ENCODE measurements at places on chromosomes 5 and 9.

DNA sequence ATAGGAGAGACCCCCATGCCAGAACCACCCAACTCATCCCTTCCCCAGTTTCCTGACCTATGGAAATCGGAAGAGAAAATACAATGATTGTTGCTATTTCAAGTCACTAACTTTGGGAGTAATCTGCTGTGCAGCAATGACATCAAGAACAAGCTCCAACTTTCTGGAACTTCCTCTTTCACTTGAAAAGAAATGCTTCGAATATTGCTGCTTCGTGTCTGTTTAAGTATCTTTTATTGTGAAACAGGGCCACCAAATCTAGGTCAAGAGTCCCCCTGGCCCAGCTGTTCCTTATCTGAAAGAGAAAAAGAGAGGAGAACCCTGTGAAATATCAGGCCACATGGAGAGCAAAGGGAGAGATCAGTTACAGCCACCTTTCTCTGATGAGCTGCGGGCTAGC is 59.4 kb upstream of the DNAH5 start:
- no peak for DNase-seq

DNA sequence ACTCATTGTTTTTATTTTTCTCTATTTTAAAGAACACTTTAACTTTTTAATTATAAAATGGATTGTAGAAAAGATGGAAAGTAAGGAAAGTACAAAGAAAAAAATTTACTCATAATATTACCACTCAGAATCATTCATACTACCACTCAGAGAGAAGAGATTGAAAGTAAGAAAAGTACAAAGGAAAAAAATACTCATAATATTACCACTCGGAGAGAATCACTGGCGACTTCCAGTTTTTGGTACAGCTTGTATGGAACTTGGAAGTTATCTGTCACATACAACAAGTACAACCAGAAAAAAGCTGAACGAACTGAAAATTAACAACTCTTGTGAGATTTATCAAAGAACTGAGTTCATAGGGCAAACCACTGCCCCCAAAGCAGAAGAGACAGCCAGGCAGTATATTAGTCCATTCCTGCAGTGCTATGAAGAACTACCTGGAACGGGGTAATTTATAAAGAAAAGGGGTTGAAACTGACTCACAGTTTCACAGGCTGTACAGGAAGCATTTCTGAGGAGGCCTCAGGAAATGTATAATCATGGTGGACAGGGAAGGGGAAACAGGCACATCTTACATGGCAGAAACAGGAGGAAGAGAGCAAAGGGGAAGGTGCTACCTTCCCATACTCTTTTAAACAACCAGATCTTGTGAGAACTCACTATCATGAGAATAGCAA is 183.9 kb downstream of the SMARCA2 start:
- no peak for DNase-seq

- DNase-seq = peak; percentile 38
Observed at GRCh38 chr5:134446938-134447337, 35.3 kb upstream of the CDKN2AIPNL start.

DNA sequence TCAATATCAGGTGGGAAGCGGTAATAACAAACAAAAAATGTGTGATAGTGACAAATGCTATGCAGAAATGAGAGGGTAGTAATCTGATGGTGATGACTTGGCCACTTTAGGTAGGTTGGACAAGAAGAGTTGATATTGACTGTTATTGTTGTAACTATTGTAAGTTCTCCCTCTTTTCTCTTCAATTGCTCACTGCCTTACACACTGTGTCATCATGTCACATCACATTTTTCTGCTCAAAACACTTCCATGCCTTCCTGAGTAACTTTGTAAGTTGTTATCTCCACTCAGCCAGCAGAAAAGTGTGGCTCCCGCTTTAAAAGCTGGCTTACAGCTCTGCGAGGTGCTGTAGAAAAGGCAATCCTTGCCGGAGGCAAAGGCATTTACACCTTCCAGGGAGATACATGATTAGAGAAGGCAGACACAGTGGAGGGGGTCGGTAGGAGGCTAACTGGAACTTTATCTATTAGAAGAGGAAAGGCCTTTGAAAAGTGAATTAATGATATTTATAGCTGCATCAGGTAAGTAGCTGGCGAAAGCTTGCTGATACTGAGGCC is 85.2 kb upstream of the CLINT1 start:
- DNase-seq = no peak

DNA sequence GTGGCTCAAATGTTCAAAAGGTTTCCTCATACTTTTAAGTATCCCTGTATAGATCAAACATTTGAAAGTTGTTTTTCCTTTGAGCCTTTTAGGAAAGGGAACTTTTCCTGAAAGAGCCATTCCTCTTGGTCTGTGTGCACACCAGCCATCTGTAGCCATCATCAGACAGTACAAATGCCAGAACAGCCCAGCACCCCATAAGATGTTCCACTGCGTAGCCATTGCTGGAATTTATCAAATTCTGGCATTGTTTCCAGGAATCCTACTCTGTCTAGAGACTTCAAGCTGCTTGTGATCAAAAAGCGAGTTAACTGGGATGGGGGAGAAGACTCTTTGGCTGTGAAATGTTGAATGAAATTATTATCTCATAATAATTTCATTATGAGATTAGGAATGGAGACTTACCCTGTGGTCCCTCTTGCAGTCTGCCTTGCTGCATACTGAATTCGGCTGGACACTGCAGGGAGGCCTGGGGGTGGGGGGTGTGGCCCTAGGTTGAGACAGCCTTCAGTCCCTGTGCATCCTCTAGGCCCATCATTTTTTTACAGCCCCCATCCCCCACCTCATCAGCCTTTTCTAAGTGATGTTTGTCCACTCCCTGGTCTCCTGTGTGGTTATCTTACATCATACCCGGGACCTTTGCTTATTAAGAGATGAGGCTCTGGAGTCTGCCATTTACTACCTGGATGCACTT is 99.8 kb downstream of the RALGPS1 start:
- DNase-seq = no peak

DNA sequence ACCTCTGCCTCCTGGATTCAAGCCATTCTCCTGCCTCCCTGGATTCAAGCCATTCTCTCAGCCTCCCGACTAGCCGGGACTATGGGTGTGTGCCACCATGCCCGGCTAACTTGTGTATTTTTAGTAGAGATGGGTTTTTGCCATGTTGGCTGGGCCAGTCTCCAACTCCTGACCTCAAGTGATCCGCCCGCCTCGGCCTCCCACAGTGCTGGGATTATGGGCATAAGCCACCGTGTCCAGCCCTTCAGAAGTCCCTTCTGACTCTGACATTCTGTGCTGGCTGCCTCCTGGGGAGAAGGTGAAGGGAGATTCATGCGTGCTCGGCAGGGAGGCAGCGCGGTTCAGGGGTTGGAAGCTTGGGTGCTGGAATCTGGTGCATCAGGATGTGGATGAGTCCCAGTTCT is 28.8 kb downstream of the PRRX2 start:
- DNase-seq = no peak
